ENCODE measurements at places on chromosomes 5 and 9.

DNA sequence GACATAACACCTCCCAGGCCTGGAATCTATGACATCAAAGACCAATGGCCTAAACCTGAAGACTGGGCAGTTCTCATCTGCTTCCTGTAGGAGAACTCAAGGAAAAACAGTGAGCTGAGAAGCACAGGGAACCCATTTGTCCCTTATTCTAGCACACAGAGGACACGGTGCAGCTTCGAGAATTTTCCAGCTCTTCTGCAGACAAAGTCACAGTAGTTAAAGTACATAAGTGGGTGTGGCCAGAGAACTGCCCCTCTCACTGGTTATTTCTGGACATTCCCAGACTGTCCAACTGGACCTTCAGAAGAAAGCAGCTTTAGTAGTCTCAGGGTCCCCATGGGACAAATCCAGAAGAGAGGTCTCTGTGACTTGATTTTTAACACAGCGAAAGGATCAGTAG is 114.6 kb downstream of the KLHL3 start:
- no peak for DNase-seq

GRCh38 chr5:110476164-110476563 is 250.3 kb downstream of the TMEM232 start:
- DNase-seq, result no peak

- peak; percentile 30 for DNase-seq
Measured at GRCh38 chr9:128203024-128203706, at the start of gene DNM1. TSS of gene DNM1 (plus strand) at chr9:128203379. CDS start at chr9:128203471, 92 bp downstream.

GRCh38 chr9:92962846-92963245 is 15.5 kb downstream of the FGD3 start:
- no peak for DNase-seq

DNA sequence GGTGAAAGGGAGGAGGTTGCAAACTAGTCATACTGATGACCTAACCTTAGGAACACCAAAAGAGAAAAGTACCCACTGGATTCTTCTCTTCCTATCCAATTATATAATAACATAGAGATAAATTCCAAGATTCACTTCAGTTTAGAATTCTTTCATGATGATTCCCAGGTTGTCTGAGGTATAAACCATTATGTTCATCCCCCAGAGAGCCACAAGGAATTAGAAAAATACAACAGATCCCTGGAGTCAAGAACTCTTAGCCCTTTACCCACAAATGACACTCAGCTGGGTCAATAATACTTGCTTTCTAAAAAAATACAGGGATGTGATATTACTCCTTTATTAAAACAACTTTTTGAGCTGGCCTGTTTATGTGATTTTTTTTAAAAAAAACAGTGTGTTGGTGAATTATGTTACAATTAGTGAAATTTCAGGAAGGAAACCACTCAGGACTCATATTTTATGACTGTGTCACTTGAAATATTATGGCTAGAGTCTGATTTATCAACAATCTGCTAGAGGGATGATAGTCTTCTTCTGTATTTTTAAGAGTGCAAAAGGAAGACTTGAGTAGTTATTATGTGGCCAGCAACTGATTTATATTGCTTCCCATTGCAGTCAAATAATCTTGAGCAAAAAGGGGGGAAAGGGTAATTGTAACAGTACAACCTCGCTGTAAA is 338.2 kb downstream of the NFIB start:
- no peak for DNase-seq

GRCh38 chr9:36725777-36726356 is 153.2 kb downstream of the MELK start:
- no peak for DNase-seq

DNA sequence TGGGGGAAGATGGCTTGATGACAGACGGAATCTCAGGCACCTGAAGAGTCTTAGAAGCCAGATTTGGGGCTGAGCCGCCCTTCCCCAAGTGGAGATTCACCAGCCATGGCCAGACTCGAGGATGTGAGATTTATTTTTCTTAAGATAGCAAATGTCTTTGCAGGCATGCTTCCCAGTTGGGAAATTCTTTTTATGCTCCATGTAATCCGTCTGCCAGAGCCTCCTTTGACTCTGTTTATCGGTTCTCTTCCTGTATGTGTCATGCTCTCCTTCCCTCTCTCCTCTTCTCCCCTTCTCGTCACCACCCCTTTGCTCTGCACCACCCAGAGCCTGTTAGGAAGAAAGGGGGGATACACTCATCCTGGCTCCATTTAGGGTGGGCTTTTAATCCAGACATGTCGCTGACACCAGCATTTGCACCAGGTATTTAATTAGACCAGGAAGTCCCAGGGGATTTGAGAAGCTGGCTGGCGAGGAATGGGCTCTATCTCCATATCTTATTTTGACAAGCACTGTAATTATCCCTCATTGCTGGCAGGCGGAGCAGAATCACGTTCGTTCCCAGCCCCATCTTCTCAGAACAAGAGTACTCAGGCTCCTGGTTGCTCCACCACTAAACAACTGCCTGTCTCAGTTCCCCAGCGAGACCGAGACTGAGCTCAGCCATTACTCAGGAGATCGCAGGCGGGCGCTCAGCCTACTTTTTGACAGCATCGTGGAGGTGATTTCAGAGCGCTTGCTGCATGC is 50.9 kb downstream of the KCNIP1 start:
- no peak for DNase-seq

- DNase-seq, result no peak
Measured at GRCh38 chr5:14247054-14247386, 103.9 kb downstream of the TRIO start.

DNA sequence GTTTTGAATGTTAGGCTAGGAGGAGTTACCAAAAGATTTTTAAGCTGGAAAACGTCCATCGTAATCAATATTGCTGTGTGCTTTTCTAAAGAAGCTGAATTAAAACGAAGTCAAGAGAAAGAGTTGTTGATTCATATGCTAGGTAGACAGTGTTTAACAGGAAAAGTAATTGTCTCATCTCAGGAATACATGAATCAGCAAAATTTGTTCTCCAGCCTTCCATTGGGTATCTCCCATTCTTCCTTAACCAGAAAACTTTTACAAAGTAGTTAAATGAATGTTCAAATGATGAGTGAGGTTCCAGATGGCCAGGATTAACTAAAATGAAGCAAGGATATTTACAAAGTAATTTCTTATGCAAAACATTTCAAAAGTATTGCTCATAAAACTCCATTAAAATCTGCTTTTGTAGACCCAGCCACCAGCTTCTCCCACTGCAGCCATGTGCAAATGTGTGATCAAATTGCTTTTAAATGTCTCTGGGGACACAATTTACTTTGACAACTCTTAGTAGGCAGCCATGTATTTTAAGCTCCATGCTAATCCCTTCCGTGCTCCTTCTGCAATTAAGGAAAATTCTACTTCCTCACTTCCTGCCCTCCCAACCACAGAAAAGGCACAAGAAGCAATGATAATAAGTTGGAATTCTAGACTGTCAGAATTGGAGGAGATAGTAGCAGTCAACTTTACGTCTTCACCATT is 121.2 kb downstream of the HTR4 start:
- DNase-seq, result no peak

DNA sequence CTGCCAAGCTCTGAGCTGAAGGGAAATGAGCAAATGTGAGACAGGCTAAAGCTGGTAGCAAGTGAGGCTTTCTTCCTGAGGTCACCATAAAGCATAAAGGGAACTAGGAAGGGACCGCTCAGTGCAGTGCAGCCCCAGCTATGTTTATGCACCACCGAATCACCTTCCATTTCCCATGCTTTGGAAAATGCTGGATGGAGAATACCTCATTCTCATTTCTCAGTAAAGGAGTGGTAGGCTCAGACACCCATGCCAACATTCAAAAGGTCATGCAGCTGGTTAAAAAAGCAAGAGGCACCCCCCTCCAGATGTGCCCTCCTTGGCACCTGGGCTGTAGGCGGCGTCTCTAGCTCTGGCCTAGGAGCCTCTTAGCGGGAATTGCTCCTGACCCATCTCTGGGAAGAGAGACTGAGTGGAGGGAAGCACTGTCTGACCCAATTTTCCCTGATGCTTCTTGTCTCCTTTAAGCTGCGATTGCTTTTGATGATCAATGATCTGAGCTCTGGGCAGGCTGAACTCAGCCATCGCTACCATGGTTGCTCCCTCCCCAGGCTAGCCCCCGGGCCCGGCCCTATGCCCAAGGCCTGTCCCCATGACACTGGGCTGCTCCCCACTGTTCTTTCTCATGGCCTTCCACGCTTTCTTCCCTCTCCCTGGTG is 58.7 kb downstream of the ZNF354C start:
- DNase-seq, result no peak

DNA sequence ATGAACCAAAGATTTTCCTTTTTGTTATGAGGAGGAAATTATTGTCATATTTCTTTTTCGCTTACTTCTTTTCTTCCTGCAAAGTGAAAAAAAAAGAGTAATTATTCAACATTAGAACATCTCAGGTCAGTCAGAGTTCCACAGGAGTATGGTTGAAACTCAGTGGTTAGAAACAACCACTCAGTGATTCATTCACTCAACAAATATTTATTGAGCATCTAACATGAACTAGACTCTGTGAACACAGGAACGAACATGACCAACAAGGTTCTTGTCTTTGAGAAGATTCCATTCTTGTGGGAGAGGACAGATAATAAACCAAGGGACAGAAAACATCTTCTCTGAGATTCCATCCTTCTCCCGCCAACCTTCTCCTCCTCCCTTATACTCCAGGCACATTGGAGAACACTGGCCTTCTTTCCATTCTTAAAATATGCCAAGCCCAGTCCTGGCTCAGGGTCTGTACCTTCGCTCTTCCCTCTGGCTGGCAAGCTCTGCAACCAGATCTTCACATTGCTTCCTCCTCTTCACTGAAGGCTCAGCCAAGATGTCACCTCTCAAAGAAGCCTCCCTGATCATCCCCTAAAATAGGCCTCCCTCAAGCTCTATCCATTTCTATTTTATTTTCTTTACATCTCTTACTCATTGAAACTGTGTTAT is 6.8 kb upstream of the GRAMD2B start:
- no peak for DNase-seq

DNA sequence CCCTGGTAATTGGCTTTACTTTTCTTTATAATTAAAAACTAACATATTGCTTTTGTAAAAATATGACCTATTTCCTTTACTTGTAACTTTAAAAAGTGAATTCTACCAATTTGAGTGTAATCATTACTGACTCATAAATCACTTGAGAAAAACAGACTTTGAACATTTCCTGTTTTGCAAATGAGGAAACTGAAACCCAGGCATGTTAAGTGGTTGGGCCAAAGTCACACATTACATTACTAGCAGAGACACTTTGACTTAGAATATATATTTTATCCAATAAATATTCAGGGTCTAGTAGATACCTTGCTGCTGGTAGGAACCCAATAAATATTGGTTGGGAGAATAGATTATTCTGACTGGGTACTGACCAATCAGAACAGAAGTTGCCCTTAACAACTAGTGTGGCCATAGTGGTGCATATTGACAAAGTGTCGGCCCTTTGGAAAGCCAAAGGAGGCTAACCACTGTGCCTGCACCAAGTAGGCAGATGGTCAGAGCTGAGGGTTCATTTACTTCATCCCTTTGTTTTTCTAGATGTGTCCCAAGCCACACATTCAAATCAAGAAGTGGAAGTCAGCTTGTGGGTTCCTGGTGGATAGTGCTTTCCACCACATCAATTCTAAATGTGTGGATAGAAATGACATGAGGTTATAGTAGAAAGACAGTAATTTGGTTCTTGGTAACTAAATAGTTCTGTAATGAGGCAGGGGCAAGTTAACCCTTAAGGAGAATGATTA is 365.1 kb upstream of the RIOK2 start:
- DNase-seq, result no peak

DNA sequence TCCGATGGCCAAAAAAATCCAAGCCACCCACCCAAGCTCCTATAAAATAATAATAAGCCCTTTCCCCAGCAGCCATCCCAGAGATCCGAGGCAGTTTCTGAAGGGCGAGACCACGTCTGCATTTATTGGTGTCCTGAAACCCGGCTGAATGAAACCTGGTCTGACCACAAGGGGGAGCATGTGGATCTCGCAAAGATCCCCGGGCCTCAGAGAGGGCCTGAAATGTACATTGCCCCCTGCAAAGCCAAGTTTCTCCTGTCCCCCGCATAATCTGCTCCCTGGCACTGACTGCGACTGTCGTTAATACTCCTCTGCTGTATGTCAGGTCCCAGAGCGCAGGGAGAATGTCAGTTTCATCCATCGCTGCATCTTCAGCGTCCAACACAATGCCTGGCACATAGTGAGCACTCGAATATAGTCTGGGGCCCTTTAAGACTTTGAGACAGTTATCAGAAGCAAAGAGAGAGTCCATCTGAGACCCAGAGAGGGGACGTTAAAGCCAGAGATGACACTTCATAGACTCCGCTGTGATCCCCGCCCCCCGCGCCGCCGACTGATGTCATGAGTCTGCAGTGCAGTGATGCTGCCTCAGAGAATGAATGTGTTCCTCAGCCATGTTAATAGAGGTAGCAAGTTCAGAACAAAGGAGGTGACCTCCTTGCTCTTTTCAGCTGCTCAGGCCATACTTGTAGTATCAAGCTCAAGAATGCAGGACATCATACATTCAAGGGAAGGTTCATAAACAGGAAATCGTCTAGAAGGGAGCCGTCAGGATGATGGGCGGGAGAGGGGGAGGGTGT is 74.5 kb upstream of the BARHL1 start:
- DNase-seq, result peak; percentile 51

- DNase-seq, result no peak
Measured at GRCh38 chr5:103785569-103785968, 223.0 kb upstream of the NUDT12 start.

- DNase-seq, result no peak
Measured at GRCh38 chr9:81879501-81879916, 48.7 kb upstream of the SPATA31D4 start.

- DNase-seq, result peak; percentile 54
Measured at GRCh38 chr5:97111616-97112015, 30.8 kb downstream of the LIX1 start.

GRCh38 chr9:70073756-70074155 is 30.1 kb downstream of the MAMDC2 start:
- DNase-seq, result no peak

DNA sequence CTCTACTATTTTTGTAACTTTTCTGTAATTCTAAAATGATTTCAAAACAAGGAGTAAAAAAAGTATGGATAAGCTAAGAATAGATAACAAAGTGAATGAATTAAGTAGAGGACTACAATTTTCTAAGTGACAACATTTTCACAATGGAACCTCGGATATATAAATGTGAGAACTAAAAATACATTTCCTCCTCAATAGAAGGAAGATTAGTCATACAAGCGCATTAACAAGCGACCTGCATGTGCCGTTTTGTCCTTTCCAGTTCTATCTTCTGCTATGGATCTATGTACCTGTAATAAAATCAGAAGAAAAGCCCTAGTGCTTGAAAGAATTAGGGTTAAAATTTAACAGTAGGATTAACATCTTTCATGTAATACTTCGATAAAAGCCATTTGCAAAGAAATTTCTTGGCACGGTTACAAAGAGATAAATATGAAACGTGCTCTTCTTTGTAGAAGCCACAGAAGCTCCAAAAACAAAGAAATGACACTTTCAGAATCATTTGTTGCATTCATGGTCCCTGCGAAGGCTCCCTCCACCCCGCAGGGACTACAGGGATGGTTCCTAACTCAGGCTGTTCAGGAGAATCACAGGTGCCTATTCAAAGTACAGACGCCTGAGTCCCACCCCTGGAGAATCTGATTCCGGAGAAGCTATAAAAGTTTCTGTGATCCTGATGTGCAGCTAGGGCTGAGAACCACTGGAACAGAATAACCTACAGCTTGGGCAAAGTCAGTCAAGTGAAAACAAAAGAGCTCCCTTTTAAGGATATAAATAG is 216.6 kb upstream of the EFNA5 start:
- DNase-seq, result no peak

GRCh38 chr9:42275141-42275540 is 91.7 kb downstream of the SPATA31A6 start:
- no peak for DNase-seq
